Midbrain (tissue), 1 donor: ENCODE measurements at places on chromosomes 6 and 20.

GRCh38 chr6:3367630-3368029 lies 89.2 kb downstream of the SLC22A23 start:
- no peak for DNase-seq

DNA sequence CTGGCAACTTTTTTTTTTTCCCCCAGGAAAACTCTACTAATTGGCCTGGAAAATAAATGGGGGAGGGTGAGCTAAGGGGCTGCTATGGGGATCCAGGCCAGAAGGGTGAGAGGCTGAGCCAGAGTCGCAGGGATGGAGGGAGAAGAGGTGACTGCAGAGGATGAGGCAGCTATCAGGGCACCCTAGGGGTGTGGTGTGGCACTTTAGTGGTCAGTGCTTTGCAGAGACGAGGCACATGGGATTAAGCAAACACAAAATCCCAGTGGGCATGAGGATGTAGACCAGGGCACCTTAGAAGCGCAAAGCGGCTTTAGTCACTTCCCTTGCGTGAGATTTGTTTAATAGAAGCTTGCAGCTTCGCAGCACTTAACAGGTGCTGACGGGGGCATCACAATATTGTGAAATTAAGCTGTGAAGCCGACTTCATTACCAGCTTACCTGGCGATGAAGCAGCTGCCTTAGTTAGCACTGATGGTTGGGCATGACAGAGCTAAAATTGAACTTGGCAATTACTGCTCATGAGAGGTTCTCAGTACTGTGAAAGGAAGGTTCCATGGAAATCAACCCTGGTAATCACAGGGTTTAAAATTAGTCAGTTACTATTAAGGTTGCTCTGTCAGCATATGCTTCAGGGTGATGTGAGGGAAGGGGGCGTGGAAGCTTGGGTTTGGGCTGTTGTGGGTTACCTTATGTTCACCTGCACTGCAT lies 26.0 kb downstream of the TOX2 start:
- DNase-seq = no peak

- DNase-seq = no peak
Observed at GRCh38 chr6:72322771-72323170, 299.1 kb upstream of the KCNQ5 start.

DNA sequence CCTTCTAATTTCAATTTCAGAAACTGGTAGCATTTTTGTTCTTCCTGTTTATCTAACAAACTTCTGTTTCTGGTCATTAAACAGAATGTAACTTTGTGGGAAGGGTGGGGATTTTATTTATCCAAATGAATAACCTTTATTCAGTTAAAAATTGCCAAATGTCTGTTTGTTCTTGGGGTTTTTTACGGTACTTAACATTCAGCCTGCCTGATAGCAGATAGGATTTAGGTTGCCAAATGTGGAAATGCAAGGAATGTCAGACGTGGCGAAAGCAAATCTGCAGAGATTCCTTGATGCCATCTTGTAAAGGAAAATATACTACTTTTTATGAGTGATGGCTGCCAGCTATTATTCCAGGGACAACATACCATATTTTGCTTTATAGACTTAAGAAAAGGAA lies 95.7 kb downstream of the LYRM2 start:
- DNase-seq = no peak

DNA sequence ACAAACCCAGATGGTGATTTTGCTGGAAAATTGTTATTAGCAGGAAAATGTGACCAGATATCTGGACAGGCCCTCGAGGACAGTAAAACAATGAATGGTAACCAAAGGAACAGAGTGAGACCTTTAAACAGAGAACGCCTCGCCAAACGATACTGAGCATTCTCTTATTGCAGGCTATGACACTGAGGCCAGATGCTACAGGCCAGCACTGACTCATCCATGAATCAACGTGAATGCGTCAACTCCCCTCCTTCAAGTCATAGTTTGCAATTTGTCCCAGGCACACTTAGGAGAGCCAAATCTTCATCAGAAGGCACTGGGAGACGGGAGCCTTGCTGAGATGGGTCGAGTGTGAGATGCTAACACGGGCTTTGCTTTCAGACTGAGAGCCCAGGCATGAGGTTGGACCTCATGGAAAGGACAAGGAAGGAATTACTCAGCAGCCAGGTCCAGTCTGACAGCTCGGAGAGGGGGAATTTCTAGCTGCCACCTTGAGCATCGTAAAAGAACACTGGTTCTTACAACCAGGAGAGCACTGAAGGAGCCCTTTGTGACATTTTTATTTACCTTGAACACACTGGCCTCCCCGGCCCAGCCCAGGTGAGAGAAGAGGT lies 60.7 kb downstream of the BMP7 start:
- DNase-seq = no peak

DNA sequence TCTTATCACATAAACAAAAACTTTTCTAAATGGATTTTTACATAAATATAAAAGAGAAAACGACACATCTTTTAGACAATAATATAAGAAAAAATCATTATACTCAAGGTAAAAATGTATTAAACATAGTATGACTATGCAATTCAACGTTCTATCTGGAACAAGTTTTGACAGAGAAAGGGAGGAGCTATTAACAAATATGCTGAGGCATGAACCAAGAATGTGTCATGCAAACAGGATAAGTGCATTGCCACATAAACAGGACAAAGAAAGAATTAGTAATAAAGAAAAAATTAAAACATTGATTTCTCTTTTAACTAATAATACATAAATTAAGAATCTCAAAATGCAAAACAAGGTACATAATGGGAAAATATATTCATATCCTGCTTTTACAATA lies 1353.4 kb upstream of the GJE1 start:
- DNase-seq = no peak

GRCh38 chr6:9511157-9511556 lies 903.7 kb downstream of the TFAP2A start:
- DNase-seq = no peak

DNA sequence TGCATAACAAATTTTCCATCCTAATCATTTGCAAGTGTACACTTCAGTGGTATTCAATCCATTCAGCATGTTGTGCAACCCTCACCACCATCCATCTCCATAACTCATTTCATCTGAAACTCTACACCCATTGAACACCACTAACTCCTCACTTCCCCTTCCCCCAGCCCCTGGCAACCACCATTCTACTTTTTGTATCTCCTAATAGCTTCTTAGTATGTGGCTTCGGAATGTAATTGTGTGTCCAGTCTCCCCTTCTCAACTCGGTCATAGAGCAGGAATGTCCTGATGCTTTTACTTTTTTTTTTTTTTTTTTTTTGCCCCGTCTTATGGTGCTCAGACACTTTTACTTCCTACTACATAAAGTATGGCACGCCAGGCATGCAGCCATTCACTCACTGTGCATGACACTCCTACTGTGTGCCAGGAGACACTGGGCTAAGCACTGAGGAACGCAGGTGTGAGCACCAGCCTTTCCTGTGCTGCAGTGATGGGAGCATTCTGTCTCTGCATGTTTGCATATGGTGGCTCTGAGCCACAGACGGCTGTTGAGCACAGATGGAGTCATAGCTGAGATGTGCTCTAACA lies 15.3 kb downstream of the HCK start:
- no peak for DNase-seq

DNA sequence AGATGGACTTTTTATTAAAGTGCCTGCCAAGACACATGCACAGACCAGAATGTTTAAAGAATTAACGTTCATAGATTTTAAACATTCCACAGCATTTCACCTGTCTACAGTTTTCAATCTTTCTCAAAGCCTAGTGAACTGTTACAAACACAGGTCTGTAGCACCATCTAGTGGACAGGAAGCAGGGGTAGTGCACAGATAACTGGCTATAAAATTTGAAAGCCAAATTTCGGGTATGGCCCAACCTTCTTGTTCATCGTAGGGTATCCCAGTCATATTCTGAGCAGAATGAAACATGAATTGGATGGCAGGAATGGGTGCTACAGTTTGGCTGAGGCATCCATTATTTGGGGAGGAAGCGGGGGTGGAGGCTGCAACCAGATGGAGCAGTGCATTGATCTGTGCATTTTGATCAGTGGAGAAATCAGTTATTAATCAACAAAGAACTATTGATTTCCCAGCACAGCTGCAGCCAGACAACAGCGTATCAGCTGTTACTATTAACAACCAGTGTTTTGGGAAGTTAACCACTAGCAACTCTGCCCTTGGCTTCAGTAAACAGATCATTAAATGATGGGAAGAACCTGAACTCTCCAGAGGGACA lies 56.1 kb upstream of the B3GAT2 start:
- DNase-seq = peak; percentile 58

- peak; percentile 12 for DNase-seq
Observed at GRCh38 chr20:49853640-49854039, 41.0 kb downstream of the SLC9A8 start.

- no peak for DNase-seq
Observed at GRCh38 chr6:106974999-106975737, 639 bp upstream of the CD24 start.

DNA sequence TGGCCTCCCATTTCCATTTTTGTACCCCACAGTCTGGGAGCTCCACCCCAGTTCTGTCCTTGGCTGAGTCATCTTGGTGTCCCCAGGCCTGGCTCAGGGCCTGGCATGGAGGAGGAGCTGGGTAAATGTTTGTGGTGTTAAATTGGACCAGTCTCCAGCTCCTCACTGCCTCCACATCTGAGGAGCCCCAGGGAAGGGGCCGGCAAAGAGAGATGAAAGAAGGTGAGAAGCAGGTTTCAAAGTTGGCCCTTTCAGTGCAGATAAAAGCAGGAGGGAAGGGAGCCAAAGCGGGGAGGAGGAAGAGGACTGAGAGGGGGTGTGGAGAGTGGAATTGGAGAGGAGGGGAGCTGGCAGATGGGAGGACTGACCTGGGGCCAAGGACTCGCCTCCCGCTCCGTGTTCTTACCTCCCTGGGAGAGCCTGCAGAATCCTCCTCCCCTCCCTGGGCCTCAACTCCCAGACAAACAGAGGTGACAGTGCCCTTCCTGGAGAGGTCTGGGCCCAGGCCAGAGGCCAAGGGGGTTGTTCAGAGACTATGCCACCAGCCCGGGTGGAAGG lies 89.0 kb downstream of the CD40 start:
- DNase-seq = no peak

DNA sequence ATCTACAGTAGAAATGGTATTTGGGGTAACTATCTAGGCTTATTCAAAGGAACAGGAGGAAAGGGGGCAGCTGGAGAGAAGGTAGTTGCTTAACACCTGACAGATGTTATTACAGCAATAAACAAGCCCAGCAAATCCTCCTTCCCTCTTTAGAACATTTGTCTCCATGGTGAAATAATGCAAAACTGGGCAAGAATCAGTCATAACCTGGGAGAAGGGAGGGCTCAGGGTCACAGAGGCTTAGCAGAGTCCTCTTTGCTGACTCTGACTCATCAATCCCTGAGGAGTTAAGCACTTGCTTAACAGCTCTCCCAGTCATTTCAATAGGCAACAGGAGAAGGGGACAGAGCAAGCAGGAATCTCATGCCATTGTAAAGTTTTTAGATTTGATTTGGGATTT lies 230.3 kb downstream of the IBTK start:
- no peak for DNase-seq

DNA sequence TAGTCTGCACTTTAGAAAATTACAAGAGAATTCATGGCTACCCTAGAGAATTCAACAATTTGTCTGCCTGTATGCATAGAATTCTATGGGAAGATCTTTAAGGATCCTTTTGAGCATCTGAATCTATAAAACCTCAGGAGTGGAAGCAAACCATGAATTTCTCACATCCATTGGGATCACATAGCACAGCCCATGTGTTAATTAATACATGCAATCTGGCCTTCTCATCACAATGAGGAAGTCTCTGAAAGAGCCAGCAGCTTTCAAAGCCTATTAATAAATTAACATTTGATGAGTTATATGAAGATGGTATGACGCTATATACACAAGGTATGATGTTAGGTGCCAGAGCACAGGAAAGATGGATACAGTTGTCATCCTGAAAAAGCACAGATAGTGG lies 24.7 kb downstream of the NDUFAF4 start:
- no peak for DNase-seq

- DNase-seq = no peak
Observed at GRCh38 chr6:7909323-7910276, 988 bp downstream of the TXNDC5 start.

- no peak for DNase-seq
Observed at GRCh38 chr6:42106112-42107023, 36.1 kb downstream of the C6orf132 start.

GRCh38 chr20:22106308-22106938 lies 401.0 kb downstream of the PAX1 start:
- DNase-seq = peak; percentile 39

- no peak for DNase-seq
Observed at GRCh38 chr6:14573267-14573666, 455.7 kb downstream of the CD83 start.

DNA sequence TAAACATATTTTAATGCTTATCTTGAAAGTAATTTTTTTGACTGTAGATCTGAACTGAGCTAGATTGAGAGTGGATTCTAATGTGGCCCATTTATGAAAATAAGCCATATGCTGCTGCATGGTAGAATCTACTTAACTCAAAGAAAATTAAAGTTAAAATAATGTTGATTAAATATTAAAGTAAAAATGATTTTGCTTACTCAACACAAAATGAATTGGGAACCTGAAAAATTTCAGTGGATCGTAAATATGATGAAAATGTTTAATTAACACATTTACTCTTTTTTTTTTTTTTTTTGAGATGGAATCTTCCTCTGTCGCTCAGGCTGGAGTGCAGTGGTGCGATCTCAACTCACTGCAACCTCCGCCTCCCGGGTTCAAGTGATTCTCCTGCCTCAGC lies 144.5 kb upstream of the HMGN3 start:
- no peak for DNase-seq

DNA sequence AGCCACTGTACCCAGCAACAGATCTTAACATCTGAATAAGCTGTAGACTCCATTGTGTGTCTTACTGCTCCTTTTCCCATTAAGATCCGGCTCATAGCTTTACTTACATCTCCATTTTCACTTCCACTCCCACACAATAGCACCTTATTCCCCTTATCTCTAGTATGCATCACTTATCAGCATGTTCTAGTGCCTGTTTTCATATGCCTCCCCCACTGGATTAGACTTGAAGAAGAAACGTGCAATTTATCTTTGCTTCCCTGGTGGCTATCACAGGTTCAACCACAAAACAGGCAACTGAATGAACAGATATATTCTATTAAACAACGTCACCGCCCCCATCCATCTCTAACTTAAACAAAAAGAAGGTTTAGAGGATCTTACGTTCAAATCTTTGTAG lies 12.1 kb downstream of the SSR1 start:
- DNase-seq = no peak

DNA sequence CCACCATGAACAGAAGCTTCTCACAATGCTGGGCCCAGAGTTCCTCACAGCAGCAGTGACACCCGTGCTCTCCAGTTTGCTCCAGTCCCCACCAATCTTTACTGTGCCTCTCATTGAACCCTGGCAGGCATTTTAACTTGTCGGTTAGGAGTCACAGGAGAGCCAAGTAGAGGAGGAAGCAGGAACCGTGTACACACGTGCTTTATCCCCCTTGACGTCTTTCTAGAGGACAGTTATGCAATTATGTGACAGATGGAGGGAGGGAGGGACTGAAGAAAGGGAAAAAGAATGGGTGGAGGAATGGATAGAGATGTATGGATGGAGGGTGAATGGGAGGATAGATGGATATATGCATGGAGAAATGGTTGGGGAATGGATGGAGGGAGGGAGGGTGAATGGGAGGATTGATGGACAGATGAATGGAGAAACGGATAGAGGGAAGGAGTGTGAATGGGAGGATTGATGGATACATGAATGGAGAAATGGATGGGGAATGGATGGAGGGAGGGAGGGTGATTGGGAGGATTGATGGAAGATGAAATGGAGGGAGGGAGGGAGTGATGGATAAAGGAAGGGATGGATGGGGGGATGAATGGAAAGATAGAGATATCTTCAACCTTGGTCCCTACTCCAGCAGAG lies 26.0 kb downstream of the RBM38 start:
- no peak for DNase-seq

- no peak for DNase-seq
Observed at GRCh38 chr6:154767003-154767723, 33.9 kb downstream of the SCAF8 start.

GRCh38 chr20:44651434-44651683 lies 140 bp downstream of the ADA start:
- no peak for DNase-seq
